ENCODE measurements at places on chromosomes 12 and 14. TPM values are rescaled to one million over a fixed set of nuclear protein-coding genes. Genes with fewer than 3 reads are reported as not detected.

UTP20 gene
- total RNA-seq: 7.5 TPM

C14orf132 gene
- total RNA-seq: 4.8 TPM

GRCh38 chr12:124492879-124493808, 74.3 kb downstream of the NCOR2 start:
- DNase-seq: no peak

DNA sequence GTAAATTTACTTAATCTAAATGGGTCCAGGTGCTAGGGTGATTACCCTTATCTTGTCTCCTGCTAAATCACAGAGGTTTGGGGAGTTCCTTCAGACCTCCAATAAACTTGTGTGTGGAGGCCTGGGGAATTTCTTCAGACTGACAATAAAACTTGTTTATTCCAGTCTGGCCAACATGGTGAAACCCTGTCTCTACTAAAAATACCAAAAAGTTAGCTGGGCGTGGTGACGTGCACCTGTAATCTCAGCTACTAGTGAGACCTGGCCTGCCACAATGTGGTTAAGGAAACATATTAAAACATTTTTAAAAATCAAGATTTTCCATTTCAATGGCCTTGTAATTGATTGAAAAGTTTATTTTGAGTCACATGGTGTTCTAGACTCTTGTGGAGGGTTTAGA, 126.9 kb upstream of the FGD4 start:
- DNase-seq: no peak

- no peak for DNase-seq
Measured at GRCh38 chr12:6796576-6796975, 7.2 kb downstream of the CD4 start.

NINJ2 gene
- total RNA-seq: 4.6 TPM

POLR3B gene
- total RNA-seq: 8.5 TPM

DNA sequence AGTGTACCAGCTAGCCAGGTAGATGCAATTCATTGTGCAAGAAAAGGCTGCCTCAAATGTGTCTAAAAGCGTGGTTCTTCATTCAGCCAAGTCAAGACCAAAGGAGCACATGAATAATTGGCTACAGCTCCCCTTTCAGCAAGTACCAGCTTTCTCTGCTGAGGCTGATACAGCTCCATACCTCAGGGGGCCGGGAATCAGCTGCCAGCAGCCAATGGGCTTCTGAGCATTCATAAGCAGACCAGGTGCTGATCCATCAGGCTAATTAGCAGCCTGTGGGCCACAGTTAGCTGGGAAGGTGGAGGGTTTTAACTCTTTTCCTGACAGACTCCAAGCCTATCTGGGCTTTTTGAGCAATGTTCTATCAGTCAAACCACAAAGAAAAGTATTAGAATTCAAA, 264.7 kb downstream of the APAF1 start:
- DNase-seq: no peak

GRCh38 chr12:119208626-119209061, 29.9 kb downstream of the HSPB8 start:
- DNase-seq: peak; percentile 83

SLC4A8 gene
- total RNA-seq: 0.14 TPM

GRCh38 chr12:10189653-10190052, 10.8 kb downstream of the TMEM52B start:
- peak; percentile 28 for DNase-seq

GON7 gene
- total RNA-seq: 19.0 TPM

PROX2 gene
- total RNA-seq: not detected

DNA sequence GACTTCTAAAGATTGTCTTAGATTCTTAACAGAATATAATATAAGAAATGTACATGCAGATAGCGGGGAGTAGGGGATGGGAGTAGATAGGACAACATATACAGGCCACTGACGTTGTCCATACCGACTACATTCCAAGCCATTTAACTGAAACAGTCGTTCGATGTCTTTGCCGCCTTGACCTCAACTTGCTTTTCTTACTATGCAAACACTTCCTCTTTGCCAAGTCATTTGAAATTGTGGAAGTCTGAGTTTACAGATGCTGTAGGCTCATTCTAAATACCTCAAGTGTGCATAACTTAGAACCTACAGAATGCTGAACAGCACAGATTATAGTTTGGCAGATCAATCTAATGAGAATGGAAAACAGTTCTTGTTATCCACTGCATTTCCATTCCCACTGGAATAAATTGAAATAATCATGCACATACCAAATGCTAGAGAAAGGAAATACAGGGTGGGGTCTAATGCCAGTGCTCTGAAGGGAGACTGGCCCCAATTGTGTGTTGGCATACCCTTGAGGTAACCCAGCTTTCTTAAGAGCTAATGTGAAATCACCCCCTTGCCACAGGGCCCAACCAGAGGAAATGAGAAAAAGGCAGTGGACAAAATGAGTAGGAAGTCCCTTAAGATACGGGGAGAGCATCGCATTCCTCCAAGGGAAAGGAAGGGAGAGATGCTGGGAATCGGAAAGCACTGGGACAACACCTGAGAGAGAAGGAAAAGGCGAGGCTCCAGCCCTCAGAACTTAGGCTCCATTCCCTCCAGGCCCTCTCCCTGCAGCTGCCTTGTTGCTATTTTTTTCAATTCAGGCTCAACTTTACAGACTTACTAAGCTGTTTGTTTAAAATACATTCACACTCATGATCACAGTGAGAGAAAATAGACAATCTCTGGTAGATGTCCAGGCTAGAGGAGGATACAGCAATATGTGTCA, 380.9 kb upstream of the TMTC1 start:
- no peak for DNase-seq

SSTR1 gene
- 0.69 TPM for total RNA-seq

DNA sequence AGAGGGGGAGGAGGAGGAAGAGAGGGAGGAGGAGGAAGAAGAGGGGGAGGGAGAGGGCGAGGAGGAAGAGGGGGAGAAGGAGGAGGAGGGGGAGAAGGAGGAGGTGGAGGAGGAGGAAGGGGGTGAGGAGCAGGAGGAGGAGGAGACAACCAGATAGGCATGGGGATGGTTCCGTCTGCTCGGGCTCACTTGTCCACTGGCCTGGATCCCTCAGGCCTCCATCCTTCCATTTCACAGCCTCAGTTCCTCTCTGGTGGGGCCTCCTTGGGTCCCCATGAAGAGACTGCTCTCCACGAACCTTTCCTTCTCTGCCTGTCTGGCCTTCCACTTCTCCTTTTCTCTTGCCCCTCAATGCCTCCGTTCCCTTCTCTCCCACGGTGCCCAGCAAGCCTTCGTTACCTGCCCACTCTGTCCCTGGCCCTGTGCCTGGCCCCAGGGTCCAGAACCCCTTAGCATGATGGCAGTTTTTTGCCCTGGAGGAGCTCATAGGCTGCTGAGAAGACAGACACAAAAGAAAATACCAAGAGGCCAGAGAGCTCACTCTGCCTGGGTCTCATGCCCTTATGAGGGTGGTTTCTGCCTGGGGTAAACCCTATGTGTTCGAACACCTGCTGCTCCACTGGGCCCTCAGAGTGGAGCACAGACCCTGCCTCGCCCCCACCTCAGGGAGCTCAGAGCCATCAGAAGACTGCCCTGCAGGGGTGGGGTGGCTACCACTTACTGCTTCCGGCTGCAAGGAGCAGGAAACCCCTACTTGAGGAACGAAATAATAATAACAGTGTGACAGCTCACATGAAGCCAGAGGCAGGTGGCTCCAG, 11.7 kb upstream of the CACNA2D4 start:
- DNase-seq: no peak

DNA sequence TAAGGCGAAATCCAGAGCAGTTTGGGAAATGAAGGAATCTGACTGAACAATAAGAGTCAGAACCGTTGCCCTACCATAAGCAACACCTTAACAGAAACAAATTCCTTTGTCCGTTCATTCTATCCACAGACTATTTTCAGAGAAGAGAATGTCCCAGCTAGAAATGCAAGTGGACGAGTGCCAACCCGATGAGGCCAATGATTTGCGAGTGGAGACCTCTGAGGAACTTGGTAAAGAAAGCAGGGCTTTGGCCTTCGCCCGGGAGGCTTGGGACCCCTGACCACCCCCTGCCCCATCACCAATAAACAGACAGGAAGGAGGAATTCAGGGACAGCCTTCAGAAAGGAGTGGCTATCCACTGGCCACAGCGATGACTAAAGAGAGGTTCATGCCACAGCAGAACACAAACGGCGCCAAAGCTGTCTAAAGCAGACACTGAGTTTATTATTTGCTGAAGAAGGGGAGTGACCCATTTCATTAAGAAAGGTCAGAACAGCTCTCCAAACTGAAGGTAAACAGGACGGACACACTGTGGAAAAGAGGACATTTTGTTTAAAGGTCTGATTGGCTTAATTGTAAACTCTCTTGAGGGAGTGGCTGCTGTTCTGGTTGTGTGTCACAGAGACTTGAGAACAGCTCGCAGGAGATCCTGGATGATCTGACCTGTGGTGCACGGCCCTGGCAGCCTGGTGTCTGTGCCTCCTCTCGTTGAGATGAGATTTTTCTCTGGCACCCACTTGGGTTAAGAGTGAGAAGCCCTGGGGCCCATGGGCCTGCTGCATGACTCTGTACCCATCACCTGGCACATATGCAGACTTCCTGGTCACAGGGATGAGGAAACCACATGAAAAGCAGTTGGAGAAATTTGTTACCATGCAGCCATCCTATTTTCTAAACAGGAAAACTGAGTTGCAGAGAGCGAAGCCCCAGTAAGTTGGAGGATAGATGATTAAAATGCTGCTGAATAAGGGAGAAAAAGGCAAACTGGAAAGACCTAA, 142.0 kb upstream of the PZP start:
- no peak for DNase-seq

- DNase-seq: no peak
Measured at GRCh38 chr12:5348057-5348456, 83.9 kb upstream of the NTF3 start.

DNA sequence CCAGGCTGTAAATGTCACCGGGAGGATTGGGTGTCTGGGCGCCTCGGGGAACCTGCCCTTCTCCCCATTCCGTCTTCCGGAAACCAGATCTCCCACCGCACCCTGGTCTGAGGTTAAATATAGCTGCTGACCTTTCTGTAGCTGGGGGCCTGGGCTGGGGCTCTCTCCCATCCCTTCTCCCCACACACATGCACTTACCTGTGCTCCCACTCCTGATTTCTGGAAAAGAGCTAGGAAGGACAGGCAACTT, 1.3 kb downstream of the GAPDH start:
- DNase-seq: no peak

FOXJ2 gene
- 22.1 TPM for total RNA-seq

TMEM132C gene
- total RNA-seq: 1.8 TPM

SERPINA1 gene
- 4.4 TPM for total RNA-seq

DNA sequence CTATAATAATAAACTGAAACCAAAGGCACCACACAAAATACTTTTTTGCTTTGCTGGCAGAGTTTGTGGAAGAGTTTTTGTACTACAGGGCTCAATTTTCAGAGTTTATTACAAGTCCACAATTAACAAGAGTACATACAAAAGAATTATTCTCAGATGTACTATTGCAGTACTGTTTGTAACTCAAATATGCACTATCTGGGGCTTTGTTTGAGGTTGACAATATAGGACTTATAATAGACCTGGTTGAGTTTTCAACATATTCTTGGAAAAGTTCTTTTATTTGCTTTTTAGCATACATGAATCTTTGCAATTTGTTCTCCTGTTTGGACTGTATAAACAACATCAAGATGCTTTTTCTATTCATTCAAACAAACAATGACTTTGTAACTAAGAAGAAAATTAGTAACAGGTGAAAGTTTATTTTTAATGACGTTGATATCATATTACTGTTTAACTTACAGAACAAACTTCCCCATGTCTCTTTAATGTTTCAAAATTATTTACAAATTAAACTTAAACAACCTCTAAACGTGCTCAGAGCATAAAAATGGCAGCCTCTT, 407.4 kb upstream of the PRICKLE1 start:
- DNase-seq: no peak

DNA sequence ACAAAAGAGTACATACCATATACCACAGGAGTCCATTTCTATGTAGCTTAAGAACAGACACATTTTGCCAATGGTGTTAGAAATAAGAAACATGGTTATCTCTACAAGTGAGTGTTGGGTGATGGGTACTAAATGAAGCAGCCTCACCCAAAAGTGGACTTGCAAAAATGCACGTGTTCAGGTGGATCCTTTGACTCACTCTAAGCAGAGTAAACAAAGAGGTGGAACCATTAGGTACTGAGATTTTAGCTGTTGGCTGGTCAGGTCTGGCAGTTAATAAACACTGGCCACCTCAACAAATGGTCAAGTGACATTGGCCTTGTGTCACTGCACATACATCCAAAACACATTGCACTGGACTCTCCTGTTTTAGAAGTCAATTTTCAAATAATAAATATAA, 27.6 kb downstream of the EVL start:
- DNase-seq: no peak

DNA sequence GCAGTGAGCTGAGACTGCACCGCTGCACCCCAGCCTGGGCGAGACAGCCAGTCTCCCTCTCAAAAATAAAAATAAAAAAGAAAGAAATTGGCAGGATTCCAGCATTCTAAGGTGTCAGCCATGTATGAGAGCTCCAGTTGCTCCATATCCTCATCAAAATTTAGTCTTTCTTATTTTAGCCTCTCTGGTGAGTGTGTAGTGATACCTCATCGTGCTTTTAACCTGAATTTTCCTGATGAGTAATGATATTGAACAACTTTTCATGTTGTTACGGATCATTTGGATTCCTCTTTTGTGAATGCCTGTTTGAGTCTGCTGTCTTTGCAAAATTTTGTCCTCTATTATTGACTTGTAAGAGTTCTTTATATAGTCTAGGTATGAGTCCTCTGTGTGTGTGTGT, 28.5 kb downstream of the CCDC60 start:
- no peak for DNase-seq

DNA sequence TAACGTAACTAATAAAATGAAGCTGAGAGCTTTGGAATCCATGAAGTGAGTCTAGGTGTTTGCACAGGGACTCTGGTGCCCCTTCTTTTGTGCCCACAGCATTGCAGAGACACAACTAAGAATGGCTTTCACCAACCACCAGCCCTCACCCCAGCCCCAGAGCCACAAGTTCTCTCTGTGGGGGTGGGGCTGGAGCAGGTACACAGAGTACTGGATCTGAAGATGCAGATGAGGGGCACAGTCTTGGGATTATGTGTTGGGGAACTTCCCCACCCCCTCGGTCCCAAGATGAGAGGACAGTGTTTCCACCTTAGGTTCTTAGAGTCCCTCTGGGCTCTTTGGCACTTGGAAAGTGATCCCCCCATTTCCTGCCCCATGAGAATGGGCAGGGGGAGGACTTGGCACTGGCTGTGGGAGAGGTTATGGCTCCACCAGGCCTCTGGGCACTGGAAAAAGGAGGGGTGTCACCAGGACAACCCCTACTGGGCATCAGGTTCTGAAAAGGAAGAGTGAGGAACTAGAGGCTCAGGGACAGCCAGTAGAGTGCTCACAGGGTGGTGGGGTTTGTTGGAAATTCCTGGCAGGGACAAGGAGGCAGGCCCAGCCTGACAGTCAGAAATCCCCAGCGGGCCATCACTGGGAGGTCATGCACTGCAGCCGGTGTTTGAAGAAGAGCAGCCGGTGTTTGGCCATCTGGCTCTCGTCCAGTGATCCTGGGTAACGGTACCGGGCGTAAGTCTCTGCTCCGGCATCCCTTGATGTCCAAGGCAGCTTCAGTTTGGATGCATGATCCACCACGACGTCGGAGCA, 6.7 kb downstream of the B4GALNT1 start:
- no peak for DNase-seq

SDS gene
- not detected for total RNA-seq

- DNase-seq: no peak
Measured at GRCh38 chr12:50678650-50679365, 85.1 kb upstream of the ATF1 start.

GRCh38 chr12:124675881-124676713, 108.7 kb upstream of the NCOR2 start:
- no peak for DNase-seq
